ENCODE measurements at places on chromosomes 2 and 18.

GRCh38 chr2:39484206-39484605, 47.1 kb upstream of the MAP4K3 start:
- DNase-seq = no peak

- no peak for DNase-seq
Observed at GRCh38 chr2:136131961-136132824, 14.2 kb upstream of the CXCR4 start.

DNA sequence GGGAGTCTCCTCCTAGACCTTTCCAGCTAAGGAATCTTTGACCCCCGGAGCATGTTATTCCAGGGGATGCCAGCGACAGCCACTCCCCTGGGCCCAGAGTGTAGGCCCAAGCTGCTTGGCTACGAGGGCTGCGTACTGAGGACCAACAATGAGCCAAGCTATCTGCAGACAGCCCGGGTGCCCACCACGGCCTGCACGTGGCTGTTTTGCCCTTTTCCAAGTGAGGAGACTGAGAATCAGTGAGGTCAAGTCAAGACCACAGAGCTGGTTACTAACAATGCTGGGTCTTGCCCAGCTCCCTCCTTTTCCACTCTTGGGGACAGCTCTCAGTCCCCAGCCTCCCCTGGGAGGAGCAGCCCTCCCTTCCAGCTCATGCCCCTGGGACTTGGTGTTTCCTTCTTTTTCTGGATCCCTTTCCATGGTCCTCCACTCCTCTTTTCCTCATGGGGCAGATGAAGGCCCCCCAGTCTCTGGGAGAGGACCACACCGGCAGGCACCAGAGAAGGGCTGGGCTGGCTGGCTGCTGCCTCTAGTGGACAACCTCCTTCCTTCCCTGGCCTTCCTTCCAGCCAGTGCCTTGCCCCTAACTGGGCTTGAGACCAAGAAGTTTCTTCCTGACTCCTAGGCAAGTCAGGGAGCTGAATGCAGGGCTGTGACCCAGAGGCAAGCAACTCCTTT, 550 bp upstream of the MALL start:
- DNase-seq = peak; percentile 62

DNA sequence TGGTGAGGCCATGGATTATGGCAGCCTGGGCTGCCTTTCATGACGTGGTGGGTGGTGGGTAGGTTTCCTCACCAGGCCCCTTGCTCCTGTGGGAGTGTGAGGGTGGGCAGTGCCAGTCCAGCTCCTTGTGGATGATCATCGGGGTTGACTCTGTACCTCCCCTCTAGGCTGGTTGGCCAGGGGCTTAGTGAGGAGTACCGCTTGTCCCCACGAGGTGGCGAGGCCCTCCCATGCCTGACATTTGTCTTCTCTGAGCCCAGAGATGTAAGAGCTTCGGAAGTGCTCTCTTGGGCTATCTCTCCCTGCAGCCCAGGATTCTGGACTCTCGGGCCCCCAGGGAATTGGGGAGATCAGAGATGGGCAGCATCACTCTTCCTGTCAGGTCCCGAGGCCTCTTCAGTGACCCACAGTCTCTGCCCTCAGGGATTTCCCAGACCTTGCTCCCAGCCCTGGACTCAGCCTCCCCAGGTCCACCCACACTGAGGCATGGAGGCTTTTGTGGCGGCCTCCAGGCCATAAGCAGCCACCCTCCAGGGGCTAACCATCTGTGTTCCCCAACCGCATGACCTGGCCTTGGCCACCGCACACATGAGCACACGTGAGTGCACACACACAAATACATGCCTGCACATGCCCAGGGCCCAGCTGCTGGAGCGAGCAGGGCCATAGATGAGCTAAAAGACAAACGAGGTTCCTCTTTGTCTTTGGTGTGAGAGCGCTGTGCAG, 6.5 kb downstream of the SPR start:
- DNase-seq = peak; percentile 80

- no peak for DNase-seq
Observed at GRCh38 chr2:138016351-138017087, 52.2 kb downstream of the HNMT start.

GRCh38 chr2:237128026-237128703, 42.5 kb downstream of the COPS8 start:
- DNase-seq = no peak

All from Caco-2 (cell line).